ENCODE measurements at places on chromosomes 2 and 18.

- DNase-seq = no peak
These were observed 112.4 kb downstream of the CYRIA start for GRCh38 chr2:16553226-16553625.

GRCh38 chr2:231920366-231920765 is 5.8 kb downstream of the NPPC start:
- no peak for DNase-seq

- DNase-seq = peak; percentile 50
These were observed 1.2 kb upstream of the AFTPH start for GRCh38 chr2:64522843-64523428.

DNA sequence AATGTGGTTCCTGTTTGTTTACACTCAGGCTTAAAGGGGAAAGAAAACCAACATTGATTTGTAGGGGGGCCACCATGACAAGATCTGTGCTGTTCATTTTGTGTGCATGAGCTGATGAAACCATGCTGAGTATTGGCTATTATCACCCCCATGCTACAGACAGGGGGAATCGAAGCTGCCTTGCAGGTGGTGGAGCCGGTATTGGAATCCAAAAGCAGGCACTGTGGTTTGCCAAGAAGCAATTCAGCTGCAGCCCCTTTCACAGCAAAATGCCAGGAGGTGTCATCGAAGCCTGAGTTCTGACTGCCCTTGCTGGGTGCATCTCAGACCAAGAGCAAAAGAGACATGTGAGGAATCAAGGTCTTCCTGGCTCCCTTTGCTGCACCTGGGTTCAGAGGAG is 221.9 kb downstream of the UXS1 start:
- DNase-seq = no peak

- no peak for DNase-seq
These were observed 203.7 kb downstream of the HDAC4 start for GRCh38 chr2:239197146-239197545.

DNA sequence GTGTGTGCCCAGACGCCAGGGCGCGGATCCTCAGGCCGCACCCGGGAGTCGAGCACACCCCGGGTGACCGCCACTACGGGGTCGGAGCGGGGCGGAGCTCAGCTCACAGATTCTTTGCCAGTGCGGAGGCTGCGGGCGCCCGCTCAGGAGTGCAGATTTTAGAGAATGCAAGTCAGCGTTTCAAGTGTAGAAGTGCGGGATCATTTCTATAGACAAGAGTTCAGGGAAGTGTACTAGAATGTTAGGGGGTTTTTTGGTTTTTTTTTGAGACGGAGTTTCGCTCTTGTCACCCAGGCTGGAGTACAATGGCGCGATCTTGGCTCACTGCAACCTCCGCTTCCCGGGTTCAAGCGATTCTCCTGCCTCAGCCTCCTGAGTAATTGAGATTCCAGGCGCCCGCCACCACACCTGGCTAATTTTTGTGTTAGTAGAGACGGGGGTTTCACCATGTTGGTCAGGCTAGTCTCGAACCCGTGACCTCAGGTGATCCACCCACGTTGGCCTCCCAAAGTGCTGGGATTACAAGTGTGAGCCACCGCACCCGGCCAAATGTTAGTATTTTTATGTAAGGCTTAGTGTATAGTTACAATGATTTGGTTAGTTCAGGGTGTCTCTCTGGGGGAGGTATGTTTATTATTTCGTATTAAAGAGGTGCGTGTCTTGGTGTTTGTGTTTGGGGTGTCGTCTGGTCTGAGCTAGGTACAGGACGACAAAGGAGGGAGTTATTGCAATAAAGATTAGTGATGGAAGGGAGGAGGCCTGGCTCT is 619 bp upstream of the FAM168B start:
- peak; percentile 60 for DNase-seq

DNA sequence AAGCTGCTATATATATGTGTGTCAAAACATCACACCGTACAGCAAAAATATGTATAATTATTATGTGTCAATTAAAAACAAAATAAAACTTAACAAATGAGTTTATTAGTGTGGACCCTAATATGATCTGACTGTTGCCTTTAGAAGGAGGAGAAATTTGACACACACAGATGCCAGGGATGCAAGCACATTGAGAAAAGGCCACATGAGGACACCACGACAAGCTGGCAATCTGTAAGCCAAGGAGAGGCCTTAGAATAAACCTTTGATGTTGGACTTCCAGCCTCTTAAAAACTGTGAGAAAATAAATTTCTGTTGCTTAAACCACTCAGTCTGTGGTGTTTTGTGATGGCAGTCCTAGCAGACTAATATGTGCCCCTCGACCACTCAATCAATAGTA is 214.7 kb downstream of the KCNS3 start:
- no peak for DNase-seq

DNA sequence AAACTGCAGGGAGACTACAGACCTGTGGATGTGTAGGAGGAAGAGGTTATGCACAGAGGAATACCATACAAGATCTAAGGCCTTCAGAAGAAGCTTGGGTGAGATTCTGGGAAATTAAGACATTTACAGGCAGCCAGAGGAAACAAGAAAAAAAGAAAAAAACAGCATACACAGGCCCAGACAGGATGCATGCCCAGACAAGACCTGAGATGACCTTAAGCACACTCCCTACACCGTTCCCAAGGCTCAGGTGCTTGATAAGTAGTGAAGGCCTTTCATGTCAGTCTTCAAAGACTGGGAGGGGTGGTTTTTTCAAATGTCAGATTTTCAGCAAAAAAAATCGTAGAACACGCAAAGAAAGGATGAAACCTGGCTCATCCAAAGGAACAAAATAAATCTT is 83.0 kb downstream of the CCDC138 start:
- DNase-seq = no peak
